H4 (cell line): ENCODE measurements at places on chromosomes 1 and 21. TPM values are rescaled to one million over a fixed set of nuclear protein-coding genes. Genes with fewer than 3 reads are reported as not detected.

The KRTAP11-1 gene
- not detected in 2 replicates for total RNA-seq

The SNRPE gene
- total RNA-seq: 224 and 227 TPM in 2 replicates

DNA sequence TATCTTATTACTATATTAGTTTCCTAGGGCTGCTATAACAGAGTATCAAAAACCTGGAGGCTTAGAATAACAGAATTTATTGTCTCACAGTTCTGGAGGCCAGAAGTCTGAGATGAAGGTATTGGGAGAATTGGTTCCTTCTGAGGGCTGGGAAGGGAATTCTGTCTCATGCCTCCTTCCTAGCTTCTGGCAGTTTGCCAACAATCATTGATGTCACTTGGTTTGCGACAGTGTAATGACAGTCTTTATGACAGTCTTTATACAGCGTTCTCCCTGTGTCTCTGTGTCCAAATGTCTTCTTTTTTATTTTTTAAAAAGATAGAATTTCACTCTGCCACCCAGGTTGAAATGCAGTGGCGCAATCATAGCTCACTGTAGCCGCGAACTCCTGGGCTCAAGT, 15.8 kb upstream of the CENPF start:
- no peak for DNase-seq

GRCh38 chr1:219871427-219872057, 56.8 kb downstream of the SLC30A10 start:
- DNase-seq: no peak

DNA sequence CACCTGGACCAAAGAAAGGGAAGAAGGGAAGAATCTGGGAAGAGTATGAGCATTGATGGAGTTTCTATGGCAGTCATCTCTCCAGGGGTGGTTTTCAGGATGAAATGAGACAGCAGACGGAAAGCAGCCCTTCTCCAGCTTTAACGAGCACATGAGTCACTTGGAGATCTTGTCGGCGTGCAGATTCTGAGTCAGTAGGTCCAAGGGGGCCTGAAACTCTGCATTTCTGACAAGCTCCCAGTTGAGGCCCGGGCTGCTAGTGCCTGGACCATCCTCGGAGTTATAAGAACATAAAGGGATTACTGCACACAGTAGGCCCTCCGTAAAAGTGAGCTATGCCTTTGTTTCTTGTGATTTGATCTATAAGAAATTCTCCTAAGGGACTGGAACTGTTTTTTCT, 17.6 kb downstream of the HSPG2 start:
- DNase-seq: peak; percentile 57
